ENCODE measurements at places on chromosomes 2 and 18.

DNA sequence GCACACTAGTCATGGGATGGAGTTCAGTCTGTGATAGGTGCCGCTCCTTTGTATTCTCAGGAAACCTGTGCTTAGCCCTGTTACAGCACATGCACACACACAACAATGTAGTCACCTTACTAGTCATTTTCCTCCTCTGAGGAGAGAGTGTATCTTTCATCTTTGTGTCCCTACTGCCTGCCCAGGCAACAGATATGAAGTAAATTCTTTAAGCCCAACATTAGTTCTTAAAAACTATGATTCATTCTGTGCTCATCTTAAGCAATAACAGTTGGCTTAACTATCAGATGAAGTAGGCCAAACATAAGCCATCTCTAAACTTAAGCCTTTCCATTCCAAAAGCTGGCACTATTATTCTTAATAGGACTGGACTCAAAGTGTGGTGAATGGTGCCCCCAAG lies 186.5 kb downstream of the LNPK start:
- no peak for DNase-seq

DNA sequence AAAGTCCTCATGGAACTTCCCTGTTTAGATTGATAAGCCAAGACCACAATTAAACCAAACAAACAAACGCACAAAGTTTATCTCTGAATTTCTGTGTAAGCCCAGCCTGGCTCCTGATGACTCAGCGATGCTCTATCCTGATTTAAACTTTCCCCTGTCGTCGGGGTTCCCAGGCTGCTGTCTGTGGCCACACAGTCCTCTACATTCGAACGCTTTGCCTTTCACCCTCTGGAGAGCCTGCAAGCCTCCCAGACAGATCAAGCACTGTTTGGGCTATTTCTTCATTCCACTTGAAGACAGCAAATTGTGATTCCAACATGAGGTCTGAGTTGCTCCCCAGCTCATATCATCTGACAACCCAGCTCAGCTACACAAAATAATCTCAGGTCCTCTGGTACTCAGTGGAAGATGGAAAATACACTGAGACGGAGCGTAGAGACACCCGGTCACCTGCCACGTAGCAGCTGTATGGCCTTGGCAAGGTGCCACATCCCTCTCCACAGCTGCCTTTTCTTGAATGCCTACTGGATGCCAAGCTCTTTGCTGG lies 51.2 kb downstream of the CYRIA start:
- no peak for DNase-seq

GRCh38 chr2:207762146-207762545 lies 7.6 kb downstream of the FZD5 start:
- no peak for DNase-seq

DNA sequence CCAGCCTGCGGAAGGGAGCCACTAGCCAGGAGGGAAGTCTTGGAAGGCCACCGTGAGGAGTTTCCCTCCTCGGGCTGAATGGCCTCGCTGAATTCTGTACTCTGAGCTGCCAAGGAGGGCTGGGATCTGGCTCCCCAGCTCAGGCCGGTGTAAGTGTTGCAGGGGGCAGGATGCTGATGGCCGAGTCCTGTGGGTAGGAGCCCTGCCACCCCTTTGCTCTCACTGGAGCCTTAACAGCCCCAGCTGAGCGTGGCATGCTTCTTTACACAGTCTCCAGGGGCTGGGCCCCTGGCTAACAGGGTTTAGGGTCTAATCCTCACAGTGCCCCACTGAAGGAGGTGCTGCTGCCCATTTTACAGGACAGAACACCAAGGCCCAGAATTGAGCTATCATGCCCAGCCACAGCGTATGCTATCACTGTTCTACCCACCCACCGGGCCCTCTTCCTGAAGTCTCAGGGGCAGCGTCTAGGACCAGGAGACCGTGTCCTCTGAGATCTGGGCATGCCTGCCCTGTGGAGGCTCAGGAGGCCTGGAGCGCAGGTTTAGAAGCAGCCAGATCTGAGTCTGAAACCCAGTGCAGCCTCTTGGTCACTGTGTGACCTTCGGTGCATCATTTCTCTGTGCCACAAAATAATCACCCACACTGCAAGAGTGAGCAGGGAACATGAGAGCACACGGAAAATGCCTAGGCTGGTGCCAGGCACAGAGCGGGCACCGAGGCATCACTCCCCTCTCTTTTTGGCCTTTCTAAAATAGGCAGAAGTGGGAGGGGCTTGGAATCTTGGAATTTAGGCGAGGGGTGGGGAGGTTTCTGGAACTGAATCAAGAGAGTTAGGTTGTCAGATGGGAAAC lies 42.9 kb downstream of the TMEM37 start:
- DNase-seq: no peak

- no peak for DNase-seq
Measured at GRCh38 chr2:44598330-44599119, 236.8 kb downstream of the CAMKMT start.

DNA sequence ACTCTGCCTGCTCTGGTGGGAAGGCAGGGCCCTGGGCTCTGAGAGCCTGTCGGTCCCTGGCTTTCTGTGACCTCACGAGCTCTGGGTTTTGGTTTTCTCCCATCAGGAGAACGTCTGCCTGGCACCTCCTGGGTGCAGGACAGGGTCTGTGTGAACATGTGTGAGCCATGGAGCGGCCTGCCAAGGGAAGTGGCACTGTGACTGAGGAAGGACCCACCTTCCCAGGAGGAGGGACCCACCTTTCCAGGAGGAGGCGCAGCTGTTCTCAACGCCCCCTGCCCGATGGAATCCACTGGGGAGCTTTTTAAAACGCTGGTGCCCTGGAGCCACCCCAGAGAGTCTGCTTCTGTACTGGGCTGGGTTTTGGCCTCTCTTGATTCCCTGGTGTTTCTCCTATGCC lies 168.7 kb downstream of the GLI2 start:
- no peak for DNase-seq

DNA sequence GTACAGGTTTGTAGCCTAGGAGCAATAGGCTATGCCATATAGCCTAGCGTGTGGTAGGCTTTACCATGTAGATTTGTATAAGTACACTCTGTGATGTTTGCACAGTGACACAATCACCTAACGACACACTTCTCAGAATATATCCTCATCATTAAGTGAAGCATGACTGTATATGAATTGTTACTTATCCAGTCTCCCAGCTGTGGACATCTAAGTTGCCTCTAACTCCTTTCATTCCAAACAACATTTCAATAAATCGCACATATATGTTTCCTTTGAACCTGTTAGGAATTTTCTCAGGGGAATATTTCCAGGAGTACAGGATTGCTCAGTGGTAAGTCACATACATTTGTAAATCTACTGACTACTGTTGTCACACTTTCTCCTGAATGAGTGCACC lies 90.0 kb downstream of the ARHGAP15 start:
- no peak for DNase-seq

DNA sequence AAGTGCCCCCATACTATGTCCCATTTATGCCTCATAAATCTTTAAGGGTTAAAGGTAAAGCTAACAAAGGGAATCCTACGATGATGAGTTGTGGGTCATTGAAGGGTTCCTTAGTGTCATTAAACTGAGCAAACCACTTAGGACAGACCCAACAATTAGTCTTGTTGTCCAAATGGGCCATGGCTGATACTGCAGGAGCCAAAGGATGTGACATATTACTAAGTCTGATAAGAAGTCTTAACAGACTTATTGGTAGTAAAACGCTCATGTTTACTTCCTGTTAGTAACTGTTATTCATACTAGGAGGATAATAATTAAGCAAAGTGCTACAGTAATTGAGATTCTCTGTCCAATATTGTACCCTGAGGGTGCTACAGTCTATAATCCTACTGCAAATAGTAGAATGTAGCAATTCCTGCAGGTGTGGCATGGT lies 96.8 kb downstream of the PTPN4 start:
- DNase-seq: no peak

DNA sequence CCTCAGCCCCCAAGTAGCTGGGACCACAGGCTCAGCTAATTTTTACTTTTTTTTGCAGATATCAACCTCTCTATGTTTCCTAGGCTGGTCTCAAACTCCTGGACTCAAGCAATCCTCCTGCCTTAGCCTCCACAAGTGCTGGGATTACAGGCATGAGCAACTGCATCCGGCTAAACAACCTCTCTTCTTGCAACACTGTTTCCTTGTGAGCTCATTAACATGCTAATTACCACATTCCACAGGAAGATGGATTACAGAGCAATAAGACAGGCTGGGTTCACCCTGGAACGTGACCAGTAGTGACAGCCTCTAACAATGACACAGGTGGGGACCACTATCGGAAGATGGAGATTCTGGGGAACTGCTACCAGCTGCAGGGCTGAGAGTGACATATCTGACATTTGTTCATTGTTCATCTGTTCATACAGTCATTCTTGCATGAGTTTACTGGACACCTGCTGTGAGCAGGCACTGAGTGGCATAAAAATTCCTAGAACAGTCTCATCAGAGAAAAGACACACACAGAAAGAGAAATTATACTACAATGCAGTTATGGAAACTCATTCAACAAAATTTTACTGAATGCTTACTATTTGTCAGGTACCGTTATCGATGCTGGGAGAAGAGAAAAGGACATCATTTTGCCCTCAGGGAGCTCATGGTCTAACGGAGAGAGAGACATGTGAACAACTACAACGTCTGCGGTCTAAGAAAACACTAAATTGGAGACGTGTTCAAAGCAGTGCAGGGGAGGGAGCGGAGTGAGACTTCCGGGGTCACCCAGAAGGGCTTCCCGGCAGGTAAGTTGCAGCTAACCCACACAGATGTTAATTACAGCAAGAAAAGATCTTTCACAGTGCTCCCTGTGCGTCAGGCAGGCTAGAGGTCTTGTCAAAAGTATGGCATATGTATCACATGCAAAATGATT lies 37.6 kb downstream of the PROC start:
- DNase-seq: no peak

- no peak for DNase-seq
Measured at GRCh38 chr2:232587512-232587911, 37.0 kb downstream of the EIF4E2 start.
